ENCODE measurements at places on chromosomes 2 and 18.
A peak's percentile ranks its signal among the peaks of the same experiment; 100 is the strongest.

GRCh38 chr18:54148678-54149077 lies 75.8 kb downstream of the MBD2 start:
- DNase-seq, result no peak

GRCh38 chr18:36582988-36583745 lies 245.6 kb downstream of the TPGS2 start:
- DNase-seq, result no peak

GRCh38 chr2:76512201-76512820 lies 801.6 kb upstream of the GCFC2 start:
- no peak for DNase-seq

DNA sequence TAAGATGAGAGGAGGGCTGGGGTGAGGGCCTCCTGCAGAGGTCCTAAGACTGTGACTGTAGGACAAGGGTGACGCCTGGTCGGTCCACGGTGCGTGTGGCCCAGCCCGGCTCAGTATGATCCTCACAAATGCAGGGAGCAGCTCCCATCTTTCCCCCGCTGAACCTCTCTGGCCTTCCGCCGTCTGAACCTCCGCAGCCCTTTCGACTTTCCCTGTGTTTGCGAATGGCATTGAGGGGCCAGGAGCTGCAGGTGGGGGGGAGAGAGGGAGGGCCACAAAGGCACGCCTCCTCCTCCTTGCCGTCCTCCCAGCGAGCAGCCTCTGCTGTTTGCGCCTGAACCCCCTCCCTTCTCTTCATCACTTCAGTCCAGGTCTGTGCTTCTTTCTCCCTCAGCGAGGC lies 68.6 kb upstream of the PXDN start:
- DNase-seq, result no peak

DNA sequence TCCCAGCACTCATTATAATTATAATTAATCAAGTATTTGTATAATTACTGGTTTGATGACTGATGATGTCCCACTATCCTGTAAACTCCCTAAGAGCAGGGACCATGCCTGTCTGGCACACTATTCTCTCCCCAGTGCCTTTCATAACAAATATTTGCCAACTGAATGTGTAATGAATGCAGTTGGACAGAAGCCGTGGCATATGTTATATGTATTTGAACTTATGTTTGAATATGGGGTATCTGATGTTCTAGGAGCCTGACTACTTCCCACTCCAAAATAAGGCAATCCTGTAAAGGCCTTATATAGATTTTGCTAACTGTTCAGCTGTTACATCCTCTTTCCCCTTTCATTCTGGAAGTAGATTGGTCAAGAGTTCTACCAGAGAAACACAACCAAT lies 19.7 kb downstream of the OSBPL6 start:
- DNase-seq, result no peak

- no peak for DNase-seq
Observed at GRCh38 chr2:62485761-62486438, 20.1 kb downstream of the TMEM17 start.

DNA sequence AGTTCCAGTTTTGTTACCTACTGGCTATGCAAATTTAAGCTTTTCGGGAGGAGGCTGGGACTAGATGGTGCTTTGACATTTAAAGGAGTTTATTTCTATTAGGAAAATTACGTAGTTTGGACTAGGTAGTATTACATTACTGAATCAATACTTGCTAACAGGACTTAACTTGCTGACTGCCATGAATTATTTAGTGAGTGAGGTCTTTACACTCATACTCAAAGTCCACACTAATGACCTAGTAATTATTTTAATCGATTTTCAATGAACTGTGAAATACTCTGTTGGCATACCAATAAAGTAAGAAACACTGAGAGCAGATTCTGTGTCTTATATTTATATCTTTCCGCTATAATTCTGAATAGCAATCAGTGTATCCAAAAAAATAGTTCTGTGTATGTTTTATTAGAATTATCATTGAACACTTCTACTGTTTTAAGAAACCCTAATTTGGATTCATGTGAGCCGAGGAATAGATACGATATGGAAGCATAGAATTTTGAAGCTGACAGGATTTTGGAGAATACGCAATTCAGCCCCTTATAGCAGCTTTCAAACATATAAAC lies 55.0 kb downstream of the CHST9 start:
- no peak for DNase-seq

DNA sequence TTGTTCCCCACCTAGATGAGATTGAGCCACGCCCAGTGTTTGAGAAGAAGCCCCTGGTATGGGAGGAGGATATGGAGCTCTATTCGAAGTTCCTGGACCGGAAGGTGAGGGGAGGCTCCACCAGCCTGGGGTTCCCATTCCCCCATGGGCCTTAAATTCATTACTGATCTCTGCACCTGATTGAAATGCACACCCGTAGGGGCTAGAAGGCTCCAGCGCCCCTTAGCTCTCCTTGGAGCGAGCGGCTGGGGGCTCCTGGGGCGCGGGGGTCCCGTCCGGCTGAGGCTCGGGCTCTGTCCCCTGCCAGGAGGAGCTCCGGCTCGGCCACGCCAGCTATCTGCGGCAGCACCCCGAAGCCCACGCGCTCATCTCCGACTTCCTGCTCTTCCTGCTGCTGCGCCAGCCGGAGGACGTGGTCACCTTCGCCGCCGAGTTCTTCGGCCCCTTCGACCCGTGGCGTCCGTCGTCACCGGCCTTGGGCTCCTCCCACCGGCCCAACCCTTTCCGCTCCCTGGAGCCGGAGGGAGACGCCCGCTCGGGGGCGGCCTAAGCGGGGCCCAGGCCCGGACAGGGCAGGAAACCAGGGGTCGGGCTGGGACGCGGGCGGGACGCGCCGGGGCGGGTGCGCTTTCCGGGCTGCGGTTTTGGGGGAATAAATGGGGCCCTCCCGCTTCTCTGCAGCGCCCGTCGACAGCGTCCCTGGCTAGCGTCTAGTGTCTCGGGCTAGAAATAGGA lies 10.9 kb downstream of the CATIP start:
- DNase-seq, result peak; percentile 22

- DNase-seq, result no peak
Observed at GRCh38 chr2:152609699-152610098, 107.6 kb downstream of the PRPF40A start.

DNA sequence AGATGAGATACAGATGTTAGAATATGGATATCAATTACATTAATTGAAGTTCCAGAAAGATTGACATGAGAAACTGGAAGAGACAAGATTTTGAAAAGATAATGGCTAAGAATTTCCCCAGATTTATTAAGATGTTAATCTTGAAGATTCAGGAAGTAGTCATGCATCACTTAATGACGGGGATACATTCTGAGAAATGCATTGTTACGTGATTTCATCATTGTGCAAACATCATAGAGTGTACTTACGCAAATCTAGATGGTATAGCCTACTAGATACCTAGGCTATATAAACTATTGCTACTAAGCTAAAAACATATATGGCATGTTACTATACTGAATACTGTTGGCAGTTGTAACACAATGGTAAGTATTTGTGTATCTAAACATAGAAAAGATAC lies 6.8 kb upstream of the CHMP3 start:
- no peak for DNase-seq

DNA sequence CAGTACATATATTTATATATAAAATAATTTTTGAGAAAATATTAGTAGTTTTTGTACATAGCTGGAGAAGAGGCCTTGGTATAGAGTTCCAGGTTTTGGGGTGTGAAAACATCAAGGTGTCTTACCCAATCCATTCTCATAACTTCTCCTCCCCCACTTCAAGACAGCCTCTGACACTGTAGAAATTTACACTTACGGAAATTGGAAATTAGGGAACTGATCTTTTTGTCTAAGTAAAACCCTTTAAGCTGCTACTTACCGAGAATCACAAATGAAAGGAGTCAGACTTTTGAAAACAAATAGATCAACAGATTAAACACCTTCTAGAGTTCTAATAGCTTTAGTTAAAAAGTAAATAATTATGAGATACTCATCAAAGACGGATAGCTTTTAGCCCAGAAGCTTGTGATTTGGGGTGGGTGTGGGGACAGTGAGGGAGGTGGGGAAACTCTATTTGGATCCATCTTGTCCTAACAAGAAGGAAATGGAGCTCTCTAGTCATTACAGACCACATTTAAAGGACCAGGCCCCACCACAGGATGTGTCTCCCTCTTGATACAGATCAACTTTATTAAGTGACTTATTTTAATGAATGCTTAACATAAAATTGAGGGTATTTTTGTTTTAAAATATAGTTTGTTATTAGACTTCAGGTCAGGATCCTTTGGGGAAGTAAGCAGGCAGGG lies 11.1 kb upstream of the FBXO11 start:
- no peak for DNase-seq

DNA sequence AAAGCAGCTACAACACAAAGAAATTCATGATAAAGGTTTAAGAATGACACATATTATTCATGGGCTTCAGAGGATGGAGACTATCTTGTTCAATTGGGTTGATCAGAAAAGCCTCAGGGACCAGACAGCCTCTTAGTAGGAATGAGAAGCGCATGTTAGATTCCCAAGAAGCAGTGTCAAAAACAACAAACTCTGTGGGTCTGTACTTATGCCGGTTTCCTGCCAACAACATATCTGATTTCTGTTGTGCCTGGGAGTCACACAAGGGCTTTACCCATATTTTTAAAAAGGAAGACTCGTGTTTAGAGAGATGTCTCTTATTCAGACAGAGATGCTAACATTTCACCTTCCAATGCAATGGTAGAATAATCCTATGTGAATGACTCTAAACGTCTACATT lies 2180.6 kb upstream of the CELF4 start:
- DNase-seq, result no peak

DNA sequence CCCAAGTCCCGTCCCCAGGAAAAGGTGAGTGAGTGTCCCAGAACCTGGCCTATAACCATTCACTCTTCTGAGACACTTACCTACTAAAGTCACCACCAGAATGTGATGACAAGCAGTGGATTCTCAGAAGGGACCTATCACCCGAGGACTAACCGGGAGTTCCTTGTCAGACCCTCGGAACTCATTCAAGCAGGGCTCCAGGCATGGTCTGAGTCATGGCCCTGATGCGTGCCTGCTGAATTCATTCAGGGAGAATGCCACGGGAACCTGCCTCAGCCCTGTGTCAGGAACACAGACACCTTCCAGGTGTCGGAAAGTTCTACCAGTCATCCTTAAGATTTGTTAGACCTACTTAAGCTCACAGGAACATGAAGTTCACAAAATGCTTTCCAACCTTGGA lies 29.8 kb downstream of the ALPK2 start:
- no peak for DNase-seq

Data from stimulated activated CD4-positive, alpha-beta T cell treated with anti-CD3 and anti-CD28 coated beads, Interleukin-12 subunit alpha, Interleukin-12 subunit beta, amount 100 ng/mL, for 24 hours (primary cell).